CD8-positive, alpha-beta T cell (primary cell): ENCODE measurements at places on chromosomes 6 and 20. TPM values are rescaled to one million over a fixed set of nuclear protein-coding genes. Genes with fewer than 3 reads are reported as not detected.

The KCNB1 gene
- total RNA-seq: 0.14 TPM

The GATA5 gene
- total RNA-seq: not detected

The BTBD9 gene
- 54.2 TPM for total RNA-seq

The ADGRB3 gene
- not detected for total RNA-seq

The GNMT gene
- total RNA-seq: 1.9 TPM

DNA sequence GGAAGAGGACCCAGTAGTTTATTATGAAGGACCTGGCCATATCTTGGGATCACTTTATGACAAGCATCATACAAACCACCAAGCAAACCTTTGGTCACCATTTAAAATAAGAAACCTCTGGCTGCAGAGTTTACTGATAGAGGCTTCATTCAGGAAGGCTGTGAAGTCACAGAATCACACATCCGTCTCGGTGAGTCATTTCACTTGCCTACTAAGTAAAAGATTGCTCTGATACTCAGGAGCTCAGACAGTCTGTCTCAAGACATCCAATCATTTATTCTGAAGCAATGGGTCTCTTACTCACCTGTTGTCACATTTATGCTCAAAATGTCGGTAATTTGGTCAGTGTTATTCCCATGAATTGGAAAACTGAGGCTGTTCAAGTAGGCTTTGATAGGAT, 33.7 kb downstream of the ADGRF5 start:
- DNase-seq: no peak

GRCh38 chr6:160388922-160389321, 40.7 kb downstream of the SLC22A3 start:
- DNase-seq: no peak

DNA sequence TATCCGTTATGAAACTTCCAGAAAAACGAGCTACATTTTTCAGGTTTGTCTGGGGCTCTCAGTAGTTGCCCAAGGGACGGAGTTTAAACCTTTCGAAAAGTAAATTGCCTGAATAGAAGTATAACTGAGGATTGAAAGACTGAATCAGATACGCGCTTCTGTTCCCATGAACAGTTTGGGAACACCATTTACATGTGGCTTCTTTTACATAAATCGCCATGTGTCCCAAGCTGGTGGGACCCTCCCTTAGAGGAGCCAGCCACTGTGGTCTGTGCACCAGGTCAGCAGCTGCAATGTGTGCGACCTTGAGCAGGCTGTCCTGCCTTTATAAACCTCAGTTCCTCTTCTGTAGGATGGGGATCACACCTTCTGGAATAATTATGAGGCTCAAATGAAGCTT, 11.0 kb downstream of the ENTPD6 start:
- no peak for DNase-seq

DNA sequence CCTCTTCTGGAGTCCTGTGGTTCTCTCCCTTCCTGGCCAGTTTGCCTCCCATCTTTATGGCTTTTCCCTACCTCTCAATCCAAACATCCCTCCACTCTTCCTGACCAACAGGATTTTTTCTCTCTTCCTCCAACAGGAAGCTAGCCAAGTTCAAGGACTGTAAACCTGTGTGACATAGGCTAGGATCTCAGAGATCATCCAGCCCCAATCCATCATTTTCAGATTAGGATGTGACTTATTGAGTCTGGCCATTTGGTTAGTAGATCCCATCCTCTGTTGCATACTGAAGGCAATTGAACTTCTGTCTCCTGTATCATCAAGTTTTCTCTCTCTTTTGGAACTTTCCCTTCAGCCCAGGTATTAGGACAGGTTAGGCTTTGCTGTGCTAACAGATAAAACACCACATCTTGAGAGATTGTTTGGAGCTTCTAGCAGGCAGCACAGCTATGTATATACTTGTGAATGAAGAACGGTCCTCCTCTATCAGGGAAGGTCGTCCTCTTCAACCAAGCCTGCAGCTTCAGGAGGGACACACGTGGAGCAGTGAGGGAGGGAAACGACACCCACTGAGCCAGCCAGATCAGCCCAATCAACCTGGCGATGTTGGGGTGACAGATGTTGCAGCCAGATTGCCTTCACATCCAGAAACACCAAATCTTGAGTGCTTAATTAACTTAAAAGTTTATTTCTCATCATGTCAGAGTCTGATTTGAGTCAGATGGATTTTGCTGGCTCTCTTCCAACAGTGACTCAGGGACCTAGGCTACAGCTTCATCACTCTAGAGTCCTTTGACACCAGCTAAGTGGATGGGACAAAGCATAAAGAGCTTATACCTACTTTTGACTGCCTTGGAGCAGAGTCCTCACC, 106.8 kb downstream of the GJA10 start:
- DNase-seq: peak; percentile 26

GRCh38 chr6:114366899-114367298, 24.1 kb upstream of the HS3ST5 start:
- DNase-seq: no peak

GRCh38 chr20:37630166-37630565, 63.7 kb upstream of the CTNNBL1 start:
- no peak for DNase-seq

GRCh38 chr6:168274037-168274952, 45.3 kb downstream of the DACT2 start:
- DNase-seq: no peak

DNA sequence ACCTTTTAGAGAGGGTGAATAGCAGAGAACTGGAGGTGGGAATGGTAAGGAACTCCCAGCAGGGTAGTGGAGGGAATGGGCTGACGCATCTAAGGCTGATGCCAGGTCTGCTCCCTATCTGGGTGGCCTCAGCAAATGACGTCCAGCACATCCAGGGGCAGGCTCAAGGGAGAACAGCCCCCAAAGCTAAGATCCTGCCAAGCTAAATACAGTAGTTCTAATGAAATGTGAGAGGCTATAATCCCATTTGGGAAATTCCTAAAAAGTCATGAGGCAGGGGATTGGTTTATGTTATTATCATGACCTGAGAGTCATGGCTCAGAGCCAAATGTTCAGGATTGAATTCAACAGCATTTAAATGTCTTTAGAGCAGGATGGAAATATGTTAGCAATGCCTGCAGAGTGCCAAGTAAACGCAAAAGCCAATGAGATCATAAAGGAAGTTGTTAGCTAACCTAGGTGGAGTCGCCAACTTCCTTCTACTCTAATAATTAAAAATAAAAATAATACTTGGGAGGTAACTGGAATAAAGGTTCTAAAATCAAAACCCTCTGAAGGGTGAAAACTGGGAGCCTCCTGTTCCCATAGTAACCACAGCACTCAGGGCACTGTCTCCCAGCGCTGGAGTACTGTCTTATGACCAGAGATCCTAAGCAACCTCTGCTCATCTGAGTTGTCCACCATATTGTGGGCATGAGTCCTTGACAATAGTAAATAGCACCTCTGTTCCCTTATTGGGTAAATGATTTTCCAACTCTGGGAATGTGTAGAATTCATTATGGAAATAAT, 34.8 kb downstream of the IYD start:
- DNase-seq: no peak

GRCh38 chr20:46816886-46817638, 77.6 kb upstream of the EYA2 start:
- no peak for DNase-seq

DNA sequence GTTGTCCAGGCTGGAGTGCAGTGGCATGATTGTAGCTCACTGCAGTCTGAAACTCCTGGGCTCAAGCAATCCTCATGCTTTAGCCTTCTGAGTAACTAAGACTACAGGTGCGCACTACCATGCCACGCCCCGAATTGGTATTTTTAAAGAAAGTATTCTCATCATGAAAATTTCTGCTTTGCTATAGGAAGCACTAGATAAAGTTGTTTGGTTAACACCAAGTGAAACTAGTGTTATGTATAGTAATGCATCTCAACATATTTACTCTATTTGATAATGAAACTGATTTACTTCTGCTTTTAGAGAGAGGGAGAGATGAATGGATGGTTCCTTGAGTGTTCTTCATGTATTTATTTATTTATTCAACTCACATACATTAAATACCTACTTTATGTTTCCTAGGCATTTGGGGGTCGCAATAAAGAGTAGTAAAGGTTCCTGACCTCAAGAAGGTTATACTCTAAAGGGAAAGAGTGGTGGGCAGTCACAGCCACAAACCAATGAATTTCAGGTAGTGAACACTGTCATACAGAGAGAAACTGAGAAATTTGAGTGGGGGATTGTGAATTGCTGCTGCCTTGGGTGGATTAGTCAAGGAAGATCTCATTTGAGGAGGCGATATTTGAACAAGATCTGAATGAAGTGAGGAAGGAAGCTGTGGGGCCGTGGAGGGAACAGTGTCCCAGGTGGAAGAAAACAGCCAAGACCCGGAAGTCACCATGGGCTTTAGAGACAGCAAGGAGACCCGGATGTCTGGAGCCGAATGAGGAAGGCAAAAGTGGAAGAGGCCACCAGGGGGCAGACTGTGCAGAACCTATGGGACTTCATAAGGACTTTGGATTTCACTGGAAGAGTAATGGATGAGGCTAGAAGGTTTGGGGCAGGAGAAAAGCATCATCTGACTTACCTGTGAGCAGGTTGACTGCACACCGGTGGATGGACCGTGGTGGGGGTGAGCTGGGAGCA, 185.6 kb downstream of the TSHZ2 start:
- peak; percentile 2 for DNase-seq
